ENCODE measurements at places on chromosomes 2 and 18.

GRCh38 chr2:231486851-231487596 lies 22.7 kb upstream of the NCL start:
- no peak for DNase-seq

GRCh38 chr18:79384151-79384807 lies 11.5 kb upstream of the NFATC1 start:
- DNase-seq: no peak

DNA sequence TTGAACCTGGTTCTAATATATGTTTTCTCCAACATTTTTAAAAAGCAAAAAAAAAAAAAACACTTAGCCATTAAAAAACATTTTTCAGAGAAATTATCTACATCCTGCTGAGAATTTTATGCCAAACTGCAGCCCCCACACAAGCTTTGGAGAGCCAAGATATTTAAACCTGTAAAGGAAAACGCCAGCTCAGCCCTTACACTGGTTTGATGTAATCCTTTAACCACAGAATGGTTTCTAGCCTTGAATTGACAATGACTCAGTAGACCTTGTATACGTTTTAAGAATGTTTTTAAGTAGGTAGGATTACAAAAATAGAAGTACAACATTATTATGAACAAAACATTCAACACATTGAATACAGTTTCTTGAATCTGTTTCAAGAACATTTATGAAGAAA lies 113.6 kb downstream of the BABAM2 start:
- DNase-seq: no peak

DNA sequence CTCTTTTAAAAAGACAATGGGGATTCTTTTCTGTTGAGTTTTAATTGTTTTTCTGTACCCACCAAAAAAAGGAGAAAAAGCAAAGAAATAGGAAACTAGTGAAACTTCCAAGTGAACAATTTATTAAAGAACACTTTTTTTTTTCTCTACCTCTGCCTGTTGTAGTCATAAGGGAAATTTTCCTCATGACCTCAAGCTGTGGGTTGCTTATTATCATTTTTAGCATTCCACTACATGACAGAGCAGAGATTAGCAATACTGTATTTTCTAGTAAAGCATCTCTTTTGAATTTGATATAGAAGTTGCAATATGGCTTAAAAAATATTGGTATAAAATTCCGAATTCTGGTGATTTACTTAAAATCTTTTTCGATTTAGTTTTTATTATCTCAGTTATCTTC lies 87.9 kb upstream of the LRRTM1 start:
- no peak for DNase-seq

DNA sequence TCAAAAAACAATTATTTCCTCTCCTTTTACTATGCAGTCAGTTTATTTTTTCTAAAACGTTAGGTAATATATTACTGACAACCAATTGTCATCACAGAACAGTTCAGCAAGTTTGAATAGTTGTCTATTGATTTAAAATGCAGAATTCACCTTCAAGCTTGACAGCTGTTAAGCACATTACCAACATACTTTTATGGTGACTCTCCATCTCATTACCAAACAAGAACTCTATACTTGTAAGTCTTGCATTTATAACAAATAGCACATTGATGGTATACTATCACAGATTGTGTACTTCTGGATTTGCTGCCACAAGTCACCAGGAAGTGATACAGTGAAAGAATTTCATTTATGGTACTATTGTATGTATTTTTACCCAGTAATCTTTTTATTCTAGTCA lies 99.4 kb upstream of the PPP1CB start:
- DNase-seq: no peak

DNA sequence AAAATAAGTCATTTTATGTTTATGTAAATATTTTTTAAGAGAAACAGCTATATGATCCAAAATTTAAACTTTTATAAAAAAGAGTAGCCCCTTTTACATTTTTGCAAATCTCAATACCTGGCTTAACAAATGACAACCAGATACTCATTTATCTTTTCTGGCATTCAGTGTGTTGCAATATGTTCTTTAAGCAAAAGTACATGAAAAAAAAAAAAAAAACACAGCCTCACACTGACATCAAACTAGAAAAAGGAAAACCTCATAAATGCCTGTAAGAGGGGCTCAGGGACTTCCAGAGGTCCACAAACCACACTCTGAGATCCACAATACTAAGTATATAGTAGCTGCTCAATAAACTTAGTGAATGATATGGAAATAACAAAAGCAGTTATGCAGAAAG lies 21.9 kb downstream of the PPP4R3B start:
- no peak for DNase-seq

GRCh38 chr2:59312029-59312428 lies 1070.9 kb upstream of the FANCL start:
- no peak for DNase-seq

- DNase-seq: no peak
Measured at GRCh38 chr2:207149249-207150213, 16.2 kb downstream of the KLF7 start.

DNA sequence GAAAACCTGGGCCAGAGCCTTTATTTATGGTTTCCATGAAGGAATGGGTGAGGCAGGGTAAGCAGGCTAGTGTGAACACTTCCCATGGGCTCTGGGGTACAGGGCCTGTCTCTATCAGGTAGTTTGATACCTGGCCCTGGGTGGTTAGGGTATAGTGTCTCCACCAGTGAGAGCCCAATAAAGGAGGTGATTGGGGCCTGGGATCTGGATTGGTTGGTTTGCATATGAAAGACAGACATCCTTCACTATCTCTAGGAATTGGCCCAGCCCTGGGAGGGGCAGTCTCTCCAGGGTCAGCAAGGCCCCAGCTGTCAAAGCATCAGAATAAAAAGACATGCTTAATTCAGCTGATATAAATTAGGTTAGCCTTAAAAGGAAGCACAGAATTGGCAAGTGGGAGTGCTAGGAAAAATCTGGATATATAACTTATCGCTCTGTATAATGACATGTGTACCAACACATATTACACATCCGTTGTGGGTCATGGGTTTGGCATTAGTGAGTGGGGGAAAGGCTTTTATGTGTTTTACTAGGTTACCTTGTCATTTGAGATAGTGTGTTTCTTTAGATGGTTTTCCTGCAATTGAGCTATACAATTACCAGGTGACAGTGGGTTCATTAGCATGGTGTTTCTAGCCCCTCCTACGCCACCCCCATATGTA lies 18.5 kb upstream of the TMEM178A start:
- no peak for DNase-seq

- DNase-seq: no peak
Measured at GRCh38 chr2:215671244-215671643, 235.4 kb upstream of the FN1 start.

GRCh38 chr2:196284144-196284844 lies 112.9 kb upstream of the STK17B start:
- no peak for DNase-seq

- no peak for DNase-seq
Measured at GRCh38 chr2:7609556-7609955, 692.3 kb downstream of the RNF144A start.

DNA sequence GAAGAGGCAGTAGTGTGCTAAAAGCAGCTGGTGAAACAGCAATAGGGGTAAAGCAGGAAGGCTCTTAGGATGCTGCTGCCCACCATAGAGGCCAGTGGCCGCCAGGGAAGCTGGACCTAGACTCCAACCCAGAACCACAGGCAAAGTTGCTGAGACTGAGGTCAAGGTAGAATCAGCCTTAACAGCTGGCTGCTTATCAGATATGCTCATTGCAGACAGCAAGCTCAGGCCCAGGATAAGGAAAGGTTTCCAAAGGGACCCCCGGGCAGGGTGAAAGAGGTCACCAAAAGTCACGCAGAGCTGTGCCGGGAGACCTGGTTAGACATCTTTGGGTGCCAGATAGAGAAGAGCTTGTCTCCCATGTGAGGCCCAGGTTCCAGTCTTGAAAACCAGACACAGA lies 42.9 kb upstream of the EPG5 start:
- no peak for DNase-seq

DNA sequence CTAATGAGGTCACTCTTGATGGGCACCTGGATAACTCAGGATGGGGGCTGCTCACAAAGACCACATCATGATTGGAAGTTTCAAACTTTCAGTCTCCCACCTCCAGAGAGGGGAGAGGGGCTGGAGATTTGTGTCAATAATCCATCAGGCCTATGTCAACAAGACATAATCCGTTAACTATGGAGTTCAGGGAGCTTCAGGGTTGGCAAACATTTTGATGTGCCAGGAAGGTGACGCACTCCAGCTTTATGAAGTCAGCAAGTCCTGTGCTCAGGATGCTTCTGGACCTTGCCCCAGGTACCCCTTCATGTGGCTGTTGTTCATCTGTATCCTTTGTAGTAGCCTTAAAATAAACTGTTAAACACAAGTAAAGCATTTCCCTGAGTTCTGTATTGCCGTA lies 19.0 kb downstream of the SKA1 start:
- DNase-seq: no peak

DNA sequence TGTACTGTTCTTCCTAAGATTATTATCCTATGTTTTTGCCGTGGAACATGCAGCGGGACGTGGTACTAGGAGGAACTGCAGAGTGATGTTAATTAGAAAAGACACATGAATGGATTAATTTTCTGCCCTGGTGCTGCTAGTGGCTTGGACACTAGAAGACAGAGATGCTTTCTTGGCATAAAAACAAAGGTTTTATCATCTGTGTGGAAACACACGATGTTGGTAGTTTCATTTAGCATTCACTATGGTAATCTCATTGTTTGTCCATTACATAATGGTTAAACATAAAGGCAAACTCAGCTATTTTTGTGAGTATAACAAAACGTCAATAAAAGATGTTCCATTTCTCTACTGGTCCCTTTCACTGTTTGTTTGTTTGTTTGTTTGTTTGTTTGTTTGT lies 22.8 kb downstream of the COL6A3 start:
- no peak for DNase-seq

- peak; percentile 89 for DNase-seq
Measured at GRCh38 chr18:26621161-26622026, 73.0 kb upstream of the KCTD1 start.

DNA sequence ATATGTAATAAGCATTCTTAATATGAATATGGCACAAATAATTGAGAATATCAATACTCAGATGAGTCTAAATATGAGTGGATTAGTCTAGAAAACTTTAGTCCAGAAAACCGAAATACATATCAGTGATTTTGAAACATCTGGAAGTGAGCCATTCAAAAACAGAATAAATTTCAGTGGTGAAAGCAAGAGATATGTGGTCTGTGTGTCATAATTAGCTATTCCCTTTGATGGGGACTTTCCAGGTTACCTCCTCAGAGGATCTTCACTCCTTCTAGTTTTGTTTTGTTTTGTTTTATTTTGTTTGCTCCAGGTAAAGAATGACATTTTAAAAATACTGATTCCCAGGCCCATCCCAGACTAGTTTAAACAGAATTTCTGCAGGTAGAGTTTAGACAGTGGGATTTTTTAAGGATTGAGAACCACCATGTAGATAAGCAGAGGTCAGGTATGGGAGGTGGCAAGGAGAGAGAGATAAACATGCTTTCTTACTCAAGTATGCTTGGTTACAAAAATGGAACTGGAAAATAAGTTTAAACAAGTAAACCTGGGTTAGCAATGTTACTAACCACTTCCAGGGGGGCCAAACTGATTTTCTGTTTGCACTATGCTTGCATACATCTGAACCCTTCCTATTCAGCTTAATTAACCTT lies 70.7 kb downstream of the NABP1 start:
- DNase-seq: no peak

GRCh38 chr2:65025453-65026123 lies 30.6 kb upstream of the CEP68 start:
- no peak for DNase-seq

- peak; percentile 78 for DNase-seq
Measured at GRCh38 chr2:125471963-125472362, 1184.0 kb upstream of the GYPC start.

DNA sequence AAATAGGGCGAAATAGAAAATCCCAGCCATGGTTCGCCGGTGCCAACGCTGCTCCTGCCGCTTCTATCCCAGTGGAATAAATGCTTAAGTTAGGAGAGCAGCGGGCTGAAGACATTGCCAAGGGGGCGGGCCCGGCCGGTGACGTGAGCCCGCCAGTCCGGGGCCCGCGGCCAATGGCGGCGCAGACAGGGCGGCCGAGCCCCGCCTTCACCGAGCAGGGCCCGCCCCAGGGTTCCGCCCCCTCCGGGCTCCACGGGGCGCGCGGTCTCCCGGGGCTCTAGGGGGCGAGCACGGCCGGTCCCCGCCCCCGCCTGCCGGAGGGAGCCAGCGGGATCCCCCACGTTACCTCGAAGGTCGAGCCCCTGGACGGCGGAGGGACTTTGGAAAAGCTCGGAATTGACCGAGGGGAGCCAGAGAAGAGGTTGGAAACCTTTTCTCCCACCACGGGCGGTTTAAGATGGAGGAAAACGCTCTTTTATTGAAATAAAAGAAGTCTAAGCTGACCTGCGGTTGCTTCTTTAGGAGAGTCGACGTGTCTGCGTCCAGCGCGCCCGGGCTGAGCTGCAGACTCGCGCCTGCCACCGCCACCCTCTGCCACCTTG lies at the start of gene EPHA4:
Gene EPHA4, minus strand, starts transcription at position 86 of the 602 bp plus-strand sequence. Its CDS starts 56 bp downstream, at position 30.
- DNase-seq: peak; percentile 88

DNA sequence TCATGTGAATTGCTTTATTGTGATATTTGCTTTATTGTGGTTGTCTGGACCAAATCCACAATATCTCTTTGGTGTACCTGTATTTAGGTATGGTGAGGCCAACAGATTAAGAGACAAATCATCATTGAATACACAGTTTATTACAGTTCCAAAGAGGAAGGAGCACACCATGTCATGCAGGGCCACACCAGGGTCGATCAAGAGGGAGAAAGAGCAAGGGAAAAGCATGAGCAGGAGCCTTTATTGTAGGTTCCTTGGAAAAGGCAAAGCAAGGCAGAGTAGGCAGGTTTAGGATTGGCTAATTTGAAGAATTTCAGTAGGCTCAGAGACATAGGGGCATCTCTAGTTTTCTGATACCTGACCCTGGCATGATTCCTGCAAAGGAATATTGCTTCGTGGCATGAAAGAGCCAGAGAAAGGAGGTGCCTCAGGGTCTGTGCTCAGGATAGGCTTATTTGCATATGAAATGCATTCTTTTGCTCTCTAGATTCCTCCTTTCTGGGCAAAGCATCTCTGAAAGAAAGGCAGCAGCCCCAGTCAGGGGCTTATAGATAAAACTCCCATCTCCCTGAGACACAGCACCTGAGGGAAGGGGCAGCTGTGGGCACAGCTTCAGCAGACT lies 214.2 kb upstream of the ERBB4 start:
- DNase-seq: no peak

All from posterior cingulate gyrus (tissue), 11 donors.